ENCODE measurements at places on chromosomes 6 and 20. TPM values are rescaled to one million over a fixed set of nuclear protein-coding genes. Genes with fewer than 3 reads are reported as not detected.

STK38 gene
- 25.0 TPM for total RNA-seq

LY6G6D gene
- total RNA-seq: not detected

RRAGD gene
- 1.3 TPM for total RNA-seq

PRRT1 gene
- 0.44 TPM for total RNA-seq

FAM209B gene
- not detected for total RNA-seq

CNR1 gene
- total RNA-seq: not detected
